Activated naive CD8-positive, alpha-beta T cell treated with anti-CD3 and anti-CD28 coated beads, Interleukin-2, amount 10 ng/mL, durations not matched to agents 7 days and 5 days (primary cell): ENCODE measurements at places on chromosomes 5 and 9. TPM values are rescaled to one million over a fixed set of nuclear protein-coding genes. Genes with fewer than 3 reads are reported as not detected.

GRCh38 chr5:80437326-80437725 lies 29.5 kb downstream of the ZFYVE16 start:
- no peak overlapping the region for H3K27ac ChIP-seq
- H3K27me3 ChIP-seq, result no peaks in the 10 kb centered on the region
- no peak overlapping the region for H3K4me3 ChIP-seq
- no peak for DNase-seq
- peaks cover 22% of the 10 kb centered on the region for H3K36me3 ChIP-seq

- H3K27me3 ChIP-seq, result no peaks in the 10 kb centered on the region
- peaks cover 19% of the 10 kb centered on the region for H3K36me3 ChIP-seq
- peak overlapping the region; percentile 99 for H3K27ac ChIP-seq
- H3K4me3 ChIP-seq, result peak overlapping the region; percentile 86
These were observed 1.3 kb upstream of the CARD19 start for GRCh38 chr9:93094658-93095204.

GRCh38 chr9:21904776-21905175 lies 89.4 kb downstream of the CDKN2A start:
- H3K36me3 ChIP-seq, result peaks cover 37% of the 10 kb centered on the region
- DNase-seq, result no peak
- H3K4me1 ChIP-seq, result peaks cover 13% of the 10 kb centered on the region
- no peaks in the 10 kb centered on the region for H3K27me3 ChIP-seq

GRCh38 chr9:128382261-128382660 lies 11.1 kb downstream of the URM1 start:
- H3K36me3 ChIP-seq, result peaks cover 4% of the 10 kb centered on the region
- H3K27ac ChIP-seq, result no peak overlapping the region
- DNase-seq, result no peak
- no peak overlapping the region for H3K4me3 ChIP-seq
- H3K4me1 ChIP-seq, result peaks cover 3% of the 10 kb centered on the region
- no peaks in the 10 kb centered on the region for H3K27me3 ChIP-seq

GRCh38 chr9:135960411-135961276 lies 529 bp downstream of the UBAC1 start:
- H3K36me3 ChIP-seq, result no peaks in the 10 kb centered on the region

DNA sequence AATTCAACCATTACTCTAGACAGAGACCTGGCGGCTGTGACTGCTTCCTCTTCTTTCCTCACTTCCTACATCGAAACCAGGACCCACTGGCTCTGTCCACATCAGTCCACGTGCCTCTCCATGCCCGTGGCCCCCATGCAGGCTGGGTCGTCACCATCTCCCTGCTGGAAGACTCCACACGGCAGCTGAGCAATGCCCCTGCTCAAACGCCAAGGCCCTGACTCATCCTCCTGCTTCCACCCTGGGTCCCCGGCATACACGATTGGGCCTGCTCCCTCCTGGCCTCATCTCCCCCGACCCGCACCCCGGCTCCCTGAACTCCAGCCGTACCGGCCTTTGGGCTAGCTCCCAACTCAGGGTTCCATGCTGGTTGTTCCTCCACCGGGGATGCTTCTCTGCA lies 67.2 kb upstream of the IER5L start:
- no peak overlapping the region for H3K4me3 ChIP-seq
- H3K36me3 ChIP-seq, result no peaks in the 10 kb centered on the region
- peaks cover 5% of the 10 kb centered on the region for H3K4me1 ChIP-seq
- peak; percentile 18 for DNase-seq
- no peak overlapping the region for H3K27ac ChIP-seq
- H3K27me3 ChIP-seq, result peaks cover 15% of the 10 kb centered on the region

DNA sequence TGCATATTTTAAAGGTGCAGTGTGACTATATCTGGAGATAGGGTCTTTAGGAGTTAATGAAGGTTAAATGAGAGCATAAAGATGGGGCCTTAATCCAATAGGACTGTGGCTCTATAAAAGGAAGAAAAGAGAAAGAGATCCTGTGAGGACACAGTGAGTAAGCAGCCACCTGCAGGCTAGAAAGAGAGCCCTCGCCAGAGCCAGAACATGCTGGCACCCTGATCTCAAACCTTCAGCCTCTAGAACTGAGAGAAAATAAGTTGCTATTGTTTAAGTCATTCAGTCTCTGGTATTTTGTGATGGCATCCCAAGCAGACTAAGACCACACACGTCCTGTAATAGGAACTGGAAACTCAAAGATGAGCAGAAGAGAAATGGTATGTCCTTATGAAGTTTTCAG lies 41.0 kb downstream of the RNF180 start:
- no peaks in the 10 kb centered on the region for H3K4me1 ChIP-seq
- H3K27me3 ChIP-seq, result no peaks in the 10 kb centered on the region
- H3K4me3 ChIP-seq, result no peak overlapping the region

- DNase-seq, result no peak
- no peak overlapping the region for H3K4me3 ChIP-seq
- H3K36me3 ChIP-seq, result peaks cover 10% of the 10 kb centered on the region
These were observed 118.6 kb downstream of the ZSWIM6 start for GRCh38 chr5:61450493-61451279.

Gene AK8
- total RNA-seq, result 0.30 TPM

DNA sequence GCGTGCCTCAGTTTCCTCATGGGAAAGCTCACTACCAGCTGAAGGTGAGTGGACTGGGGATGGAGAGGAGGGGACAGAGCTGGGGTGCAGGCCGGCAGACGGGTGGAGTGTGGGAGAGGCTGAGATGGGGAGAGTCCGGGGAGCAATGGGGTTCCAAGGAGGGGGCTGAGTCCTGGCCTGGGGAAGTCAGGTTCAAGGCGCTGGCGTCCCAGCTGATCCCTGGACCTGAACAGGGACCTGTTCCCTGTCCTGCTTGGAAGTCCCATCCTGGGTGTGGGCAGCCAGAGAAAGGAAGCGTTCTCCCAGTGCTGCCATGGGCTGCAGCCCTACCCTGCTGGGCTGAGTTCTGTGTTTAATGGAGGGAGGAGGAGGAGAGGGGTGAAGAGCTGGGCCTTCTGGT lies 60.9 kb upstream of the GNE start:
- H3K27me3 ChIP-seq, result peaks cover 7% of the 10 kb centered on the region
- peaks cover 8% of the 10 kb centered on the region for H3K4me1 ChIP-seq
- DNase-seq, result no peak
- no peak overlapping the region for H3K4me3 ChIP-seq
- no peaks in the 10 kb centered on the region for H3K36me3 ChIP-seq

DNA sequence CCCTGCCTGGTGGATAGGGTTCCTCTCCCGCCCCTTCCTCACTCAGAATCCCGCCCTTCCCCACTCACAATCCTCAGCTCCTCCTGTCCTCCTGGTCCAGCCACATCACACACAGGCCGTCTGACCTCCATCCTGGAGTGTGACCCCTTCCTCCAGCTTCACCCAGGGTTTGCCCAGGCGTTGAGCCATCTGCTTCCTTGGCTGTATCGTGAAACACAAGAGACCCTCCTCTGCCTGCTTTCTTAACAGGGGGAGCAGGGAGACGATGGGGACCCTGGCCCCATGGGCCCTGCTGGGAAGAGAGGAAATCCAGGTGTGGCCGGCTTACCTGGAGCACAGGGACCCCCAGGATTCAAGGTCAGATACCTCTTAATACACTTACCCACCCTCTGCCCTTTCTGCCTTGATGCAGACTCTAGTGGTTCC lies 32.3 kb upstream of the ORM1 start:
- no peak overlapping the region for H3K4me3 ChIP-seq
- peaks cover 2% of the 10 kb centered on the region for H3K4me1 ChIP-seq
- DNase-seq, result no peak

- peaks cover 3% of the 10 kb centered on the region for H3K4me1 ChIP-seq
- H3K27ac ChIP-seq, result no peak overlapping the region
- no peak overlapping the region for H3K4me3 ChIP-seq
- no peaks in the 10 kb centered on the region for H3K27me3 ChIP-seq
- DNase-seq, result no peak
These were observed 514.1 kb upstream of the MEF2C start for GRCh38 chr5:89397096-89397495.

Gene SPINK5
- not detected for total RNA-seq
